ENCODE measurements at places on chromosomes 4 and X. TPM values are rescaled to one million over a fixed set of nuclear protein-coding genes. Genes with fewer than 3 reads are reported as not detected.

DNA sequence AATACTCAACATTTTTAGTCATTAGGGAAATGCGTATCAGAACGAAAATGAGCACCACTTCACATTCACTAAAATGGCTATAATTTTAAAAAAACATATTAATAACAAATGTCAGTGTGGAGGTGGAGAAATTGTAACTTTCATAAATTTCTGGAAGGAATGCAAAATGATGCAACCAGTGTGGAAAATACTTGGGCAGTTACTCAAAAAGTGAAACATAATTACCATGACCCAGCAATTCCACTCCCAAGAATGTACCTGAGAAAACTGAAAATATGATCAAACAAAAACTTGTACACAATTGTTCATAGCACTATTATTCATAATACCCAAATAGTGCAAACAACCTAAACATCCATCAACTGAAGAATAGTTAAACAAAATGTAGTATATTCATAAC lies 76.1 kb upstream of the FAM241A start:
- no peak for DNase-seq

Gene ERAS
- not detected for total RNA-seq

DNA sequence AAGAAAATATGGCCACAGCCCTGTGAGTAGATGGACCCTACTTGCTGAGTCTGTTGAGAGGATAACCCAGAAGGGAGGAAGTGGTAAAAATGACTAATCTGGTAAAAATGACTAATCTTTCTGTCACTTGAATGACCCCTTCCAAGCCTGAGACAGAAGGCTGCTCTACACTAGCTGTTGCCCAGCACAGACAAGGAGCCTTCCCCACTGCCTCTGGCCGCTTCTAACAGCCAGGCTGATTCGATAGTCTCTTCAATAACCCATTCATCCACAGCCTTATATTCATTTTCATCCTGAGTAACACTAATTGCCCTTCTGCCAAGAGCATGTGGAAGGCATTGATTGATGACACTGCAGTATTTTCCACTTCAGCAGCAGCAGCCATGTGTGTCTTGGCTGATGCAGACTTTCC lies 18.4 kb downstream of the MAGEB17 start:
- peak; percentile 83 for DNase-seq

Gene ZFP92
- total RNA-seq: 0.22 TPM

Gene GPR34
- total RNA-seq: not detected

DNA sequence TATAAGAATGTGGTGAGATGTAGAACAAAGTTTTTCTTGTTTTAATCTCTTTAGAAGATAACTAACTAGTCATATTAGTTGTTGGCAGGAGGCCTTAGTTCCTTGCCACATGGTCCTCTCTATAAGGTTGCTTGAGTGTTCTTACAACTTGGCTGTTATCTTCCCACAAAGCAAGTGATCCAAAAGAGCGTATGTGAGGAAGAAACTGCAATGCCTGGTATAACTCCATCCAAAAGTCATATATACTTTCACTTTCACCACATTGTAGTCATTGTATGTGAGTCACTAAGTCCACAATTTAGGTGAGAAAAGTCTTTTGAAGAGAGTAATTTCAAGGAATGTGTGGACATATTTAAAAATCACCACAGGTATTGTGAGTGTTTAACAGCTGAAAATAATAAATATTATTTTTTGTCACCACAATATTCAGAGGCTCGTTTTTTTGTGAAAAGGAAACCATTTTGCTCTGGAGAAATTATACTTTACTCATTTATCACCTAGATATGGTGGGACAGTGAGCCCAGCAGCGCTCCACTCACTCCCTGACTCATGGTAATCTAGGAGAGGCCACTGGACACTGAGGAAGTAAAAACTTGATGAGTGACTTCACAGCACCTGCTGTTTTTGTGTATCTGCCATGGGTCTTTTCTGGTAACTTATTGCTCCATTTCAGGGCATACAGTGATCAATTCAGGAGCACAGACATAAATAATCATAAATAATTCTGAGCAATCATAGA lies 369.4 kb upstream of the NDST3 start:
- DNase-seq: no peak

Gene KCTD8
- 0.20 TPM for total RNA-seq

GRCh38 chr4:95585016-95585695 lies 36.4 kb upstream of the UNC5C start:
- no peak for DNase-seq

- DNase-seq: peak; percentile 52
These were observed 443.3 kb downstream of the GBA3 start for GRCh38 chr4:23135792-23136645.

GRCh38 chr4:184851200-184851541 lies 25.4 kb upstream of the ACSL1 start:
- peak; percentile 5 for DNase-seq

DNA sequence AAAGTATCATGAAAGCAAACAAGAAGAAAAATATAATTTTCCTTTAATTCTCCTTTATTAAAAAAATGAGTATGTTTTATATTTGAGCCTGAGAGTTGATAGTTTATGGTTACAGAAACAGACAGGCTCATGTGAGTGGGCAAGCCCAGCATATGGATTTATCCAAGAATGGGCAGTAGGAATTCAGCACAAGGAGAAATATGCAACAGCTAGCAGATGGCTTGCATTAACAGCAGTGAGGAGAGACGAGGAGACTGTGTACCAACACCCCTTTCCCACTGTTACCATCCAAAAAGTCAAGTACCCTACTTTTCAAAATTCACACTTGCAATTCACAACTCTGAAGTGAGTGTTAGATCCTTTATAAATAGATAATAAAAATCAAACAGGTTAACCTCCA lies 1760.2 kb upstream of the TENM3 start:
- no peak for DNase-seq

GRCh38 chrX:69133921-69134542 lies 31.2 kb downstream of the PJA1 start:
- peak; percentile 42 for DNase-seq

Gene NSUN7
- not detected for total RNA-seq

DNA sequence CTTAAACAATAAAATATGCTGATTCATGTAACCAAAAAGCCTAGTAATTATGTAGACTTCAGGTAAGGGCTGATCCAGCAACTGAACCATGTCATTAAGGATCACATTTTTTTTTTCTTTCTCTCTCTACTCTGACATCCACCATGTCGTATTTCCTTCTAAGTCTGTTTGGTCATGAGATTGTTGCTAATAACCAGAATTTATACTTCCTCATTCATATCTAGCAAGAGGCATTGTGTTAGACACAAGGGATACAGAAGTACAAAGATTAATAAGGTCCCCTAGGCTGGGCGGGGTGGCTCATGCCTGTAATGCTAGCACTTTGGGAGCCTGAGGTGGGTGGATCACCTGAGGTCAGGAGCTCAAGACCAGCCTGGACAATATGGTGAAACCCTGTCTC lies 24.1 kb downstream of the PHEX start:
- DNase-seq: no peak

GRCh38 chr4:151226004-151226932 lies 50.7 kb upstream of the PRSS48 start:
- peak; percentile 88 for DNase-seq

- DNase-seq: no peak
These were observed 149.8 kb upstream of the TLL1 start for GRCh38 chr4:165723051-165723795.
